Activated CD8-positive, alpha-beta memory T cell treated with anti-CD3 and anti-CD28 coated beads for 1 hour (primary cell): ENCODE measurements at places on chromosomes 3 and 15.

DNA sequence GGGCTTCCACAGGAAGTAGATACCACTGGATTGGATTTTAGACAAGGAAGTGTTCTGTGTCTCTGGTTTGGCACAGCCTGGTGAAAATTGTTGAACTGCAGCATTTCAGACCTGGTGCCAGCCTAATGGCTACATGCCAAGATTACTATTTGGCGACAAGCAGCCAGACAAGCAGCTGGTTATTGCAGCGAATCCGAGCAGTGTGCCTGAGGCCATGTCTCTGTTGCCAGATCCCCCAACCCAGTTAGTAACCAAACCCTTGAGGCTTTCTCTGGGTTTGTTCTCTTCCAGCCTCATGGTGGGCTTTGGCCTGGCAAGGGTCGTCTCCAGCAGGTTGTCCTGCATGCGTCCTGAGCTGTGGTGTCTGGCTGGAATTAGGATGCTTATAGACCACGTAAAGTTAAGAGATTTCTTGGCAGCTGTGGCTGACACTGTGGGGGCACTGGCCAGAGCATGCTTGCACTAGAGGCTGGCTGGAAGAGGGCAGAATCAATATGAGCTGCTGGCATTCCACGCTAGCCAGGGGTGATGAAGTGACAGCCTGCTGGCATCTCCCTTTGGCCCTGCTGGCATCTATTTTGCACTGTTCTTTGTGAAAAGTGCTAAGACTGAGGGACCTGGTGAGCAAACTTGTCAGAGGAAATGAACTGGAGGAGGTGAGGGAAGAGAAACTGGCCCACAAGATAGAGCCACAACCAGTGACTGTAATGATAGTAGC lies 172.6 kb downstream of the RBMS3 start:
- DNase-seq: no peak

- no peak for DNase-seq
These were observed 424.1 kb upstream of the KCNMB2 start for GRCh38 chr3:178112134-178112533.

DNA sequence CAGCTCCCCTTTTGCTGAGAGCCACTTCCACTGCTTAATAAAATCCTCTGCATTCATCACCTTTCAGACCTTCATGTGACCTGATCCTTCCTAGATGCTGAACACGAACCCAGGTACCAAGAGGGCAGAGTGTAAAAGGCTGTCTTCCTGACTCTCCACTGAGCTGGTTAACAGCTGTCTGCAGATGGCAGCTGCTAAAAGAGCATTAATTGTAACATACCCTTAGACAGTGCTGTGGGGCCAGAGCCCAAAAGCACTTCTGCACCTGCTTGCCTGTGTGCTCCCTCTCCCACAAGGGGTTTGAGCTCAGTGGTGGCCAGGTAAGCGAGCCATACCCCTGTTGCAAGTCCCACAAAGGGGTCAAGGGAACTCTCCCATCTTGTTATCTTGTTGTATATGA lies 187.3 kb downstream of the UBE2E2 start:
- no peak for DNase-seq

GRCh38 chr3:18772699-18773305 lies 347.7 kb upstream of the SATB1 start:
- no peak for DNase-seq

GRCh38 chr3:187077537-187077936 lies 61.8 kb downstream of the RPL39L start:
- DNase-seq: no peak

- DNase-seq: no peak
These were observed 32.3 kb upstream of the DUSP7 start for GRCh38 chr3:52088445-52089367.

- DNase-seq: no peak
These were observed 47.1 kb downstream of the FAH start for GRCh38 chr15:80199869-80200268.

DNA sequence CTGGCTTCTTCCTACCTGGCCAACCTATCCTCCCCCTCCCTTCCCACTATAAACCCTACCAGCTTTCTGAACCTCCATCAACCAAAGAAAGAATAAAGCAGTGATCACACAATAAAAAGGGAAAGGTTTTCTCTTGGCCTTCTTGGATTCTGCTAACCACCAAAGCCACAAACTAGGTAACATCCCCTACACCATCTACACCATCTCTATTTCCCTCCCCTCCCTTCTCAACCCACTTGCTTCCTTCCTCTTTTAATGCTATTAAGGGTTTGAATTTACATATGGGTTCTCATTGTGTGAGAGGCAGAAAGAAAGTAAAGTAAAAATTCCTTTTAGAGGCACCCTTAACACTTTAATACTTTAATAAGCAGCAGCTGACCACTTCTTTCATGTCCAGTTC lies 25.8 kb upstream of the RSL24D1 start:
- no peak for DNase-seq

DNA sequence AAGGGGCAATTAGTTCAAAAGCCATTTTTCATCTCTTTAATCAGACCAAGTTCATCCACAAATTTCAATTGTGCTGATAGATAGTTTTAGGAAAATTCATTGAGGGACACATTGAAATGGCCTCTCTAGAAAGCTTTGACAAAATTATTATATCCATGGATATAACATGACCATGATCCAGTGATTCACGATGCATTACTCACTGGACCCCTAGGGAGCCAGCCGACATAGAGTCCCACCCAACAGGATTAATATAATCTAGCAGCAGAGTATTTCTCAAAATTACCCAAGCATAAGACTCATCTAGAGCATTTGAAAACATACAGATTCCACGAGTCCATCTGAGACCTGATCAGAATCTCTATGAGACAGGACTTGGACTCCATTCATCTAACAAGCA lies 100.3 kb downstream of the FRMD5 start:
- DNase-seq: no peak

- no peak for DNase-seq
These were observed 379.1 kb upstream of the PROK2 start for GRCh38 chr3:72163809-72164634.

GRCh38 chr3:53845103-53845880 lies 927 bp downstream of the CHDH start:
- no peak for DNase-seq

GRCh38 chr3:54122324-54123002 lies at the start of gene CACNA2D3:
CACNA2D3 (plus strand) TSS chr3:54122552.
- no peak for DNase-seq

- DNase-seq: no peak
These were observed 42.8 kb upstream of the IQSEC1 start for GRCh38 chr3:13115991-13116390.

DNA sequence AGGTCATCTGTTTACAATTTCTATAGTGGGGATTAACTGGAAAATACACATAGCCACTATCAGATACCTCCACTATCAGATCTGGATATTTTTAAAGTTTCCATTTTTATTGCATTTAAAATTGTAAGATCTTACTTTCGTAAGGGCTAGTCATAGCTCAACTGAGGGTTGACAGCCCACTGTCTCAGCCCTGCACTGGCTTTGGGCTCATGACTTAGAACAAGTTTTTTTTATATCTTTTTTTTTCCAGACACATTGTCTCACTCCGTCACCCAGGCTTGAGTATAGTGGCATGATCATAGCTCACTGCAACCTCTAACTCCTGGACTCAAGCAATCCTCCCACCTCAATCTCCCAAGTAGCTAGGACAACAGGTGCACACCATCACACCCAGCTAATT lies 48.8 kb upstream of the DNAJC13 start:
- DNase-seq: no peak
